ENCODE measurements at places on chromosomes 2 and 18.

DNA sequence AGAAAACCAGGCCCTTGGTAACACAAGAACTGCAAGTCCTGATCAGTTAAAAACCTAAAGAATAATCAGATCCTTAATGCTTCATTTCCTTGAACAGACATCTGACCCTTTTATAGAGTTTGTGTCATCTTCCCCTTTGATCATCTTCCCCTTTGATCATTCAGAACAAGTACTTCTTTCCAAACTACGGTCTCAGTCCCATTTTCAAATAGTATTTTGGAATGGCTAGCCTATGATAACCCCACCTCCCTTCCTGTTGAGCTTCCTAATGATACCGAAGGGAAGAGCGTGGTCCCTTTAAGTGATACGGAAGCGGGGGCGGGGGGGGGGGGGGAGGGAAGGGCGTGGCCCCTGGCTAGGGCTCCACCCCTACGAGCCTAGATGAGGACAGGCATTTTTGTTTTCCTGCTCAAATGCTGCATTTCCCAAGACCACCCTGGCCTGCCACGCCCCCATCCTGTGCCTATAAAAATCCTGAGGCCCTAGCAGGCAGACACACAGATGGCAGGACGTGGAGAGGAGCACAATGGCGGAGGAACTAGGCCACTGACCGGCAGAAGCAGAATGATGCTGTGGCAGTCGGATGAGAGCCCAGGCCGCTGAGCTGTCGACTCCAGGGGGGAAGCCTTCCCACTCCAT lies 24.1 kb upstream of the CHRNA1 start:
- DNase-seq, result no peak

- DNase-seq, result no peak
These were observed 5.8 kb upstream of the PROM2 start for GRCh38 chr2:95268211-95269035.

GRCh38 chr2:30978854-30979253 lies 159.4 kb downstream of the GALNT14 start:
- no peak for DNase-seq

DNA sequence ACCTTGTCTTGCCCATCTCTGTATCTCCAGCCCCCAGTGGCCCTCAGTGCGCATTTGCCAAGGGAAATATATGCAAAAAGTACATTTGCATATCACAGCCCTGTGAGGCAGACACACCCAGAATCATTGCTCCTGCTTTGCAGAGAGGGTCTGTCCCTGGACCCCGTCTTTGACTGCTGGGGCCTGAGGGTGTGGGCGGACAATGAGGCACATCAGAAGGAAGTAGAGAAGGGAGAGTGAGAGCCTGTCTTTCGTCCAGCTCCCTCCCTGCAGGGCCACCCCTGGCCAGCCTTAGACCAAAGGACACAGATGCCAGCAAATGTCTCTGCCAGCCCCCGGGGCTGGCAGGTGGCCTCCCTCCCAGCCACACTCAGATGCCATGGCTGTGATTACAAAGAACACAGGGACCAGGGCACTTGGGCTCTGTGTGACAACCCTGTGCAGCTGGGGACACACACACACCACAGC lies 516.2 kb upstream of the MYT1L start:
- no peak for DNase-seq

DNA sequence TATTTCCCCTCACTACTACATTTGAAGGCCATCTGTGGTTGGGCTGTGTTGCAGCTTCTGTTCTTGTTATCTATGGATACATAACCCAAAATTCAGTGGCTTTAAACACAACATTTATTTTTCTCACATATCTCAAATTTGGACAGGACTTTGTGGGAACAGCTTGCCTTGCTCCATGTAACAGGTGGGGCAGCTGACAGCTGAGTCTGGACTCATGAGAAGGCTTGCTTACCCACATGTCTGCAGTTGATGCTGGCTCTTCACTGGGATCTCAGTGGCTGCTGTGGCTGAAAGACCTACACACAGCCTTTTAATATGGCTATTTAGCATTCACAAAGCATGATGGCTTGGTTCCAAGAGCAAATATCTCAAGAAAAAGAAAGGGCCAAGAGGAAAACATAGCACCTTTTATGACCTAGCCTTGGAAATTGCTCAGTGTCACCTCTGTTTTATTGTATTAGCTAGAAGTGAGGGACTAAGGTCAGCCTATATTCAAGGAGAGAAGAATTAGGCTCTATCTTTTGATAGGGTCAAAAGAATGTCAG lies 296.8 kb upstream of the ZNF521 start:
- DNase-seq, result no peak

DNA sequence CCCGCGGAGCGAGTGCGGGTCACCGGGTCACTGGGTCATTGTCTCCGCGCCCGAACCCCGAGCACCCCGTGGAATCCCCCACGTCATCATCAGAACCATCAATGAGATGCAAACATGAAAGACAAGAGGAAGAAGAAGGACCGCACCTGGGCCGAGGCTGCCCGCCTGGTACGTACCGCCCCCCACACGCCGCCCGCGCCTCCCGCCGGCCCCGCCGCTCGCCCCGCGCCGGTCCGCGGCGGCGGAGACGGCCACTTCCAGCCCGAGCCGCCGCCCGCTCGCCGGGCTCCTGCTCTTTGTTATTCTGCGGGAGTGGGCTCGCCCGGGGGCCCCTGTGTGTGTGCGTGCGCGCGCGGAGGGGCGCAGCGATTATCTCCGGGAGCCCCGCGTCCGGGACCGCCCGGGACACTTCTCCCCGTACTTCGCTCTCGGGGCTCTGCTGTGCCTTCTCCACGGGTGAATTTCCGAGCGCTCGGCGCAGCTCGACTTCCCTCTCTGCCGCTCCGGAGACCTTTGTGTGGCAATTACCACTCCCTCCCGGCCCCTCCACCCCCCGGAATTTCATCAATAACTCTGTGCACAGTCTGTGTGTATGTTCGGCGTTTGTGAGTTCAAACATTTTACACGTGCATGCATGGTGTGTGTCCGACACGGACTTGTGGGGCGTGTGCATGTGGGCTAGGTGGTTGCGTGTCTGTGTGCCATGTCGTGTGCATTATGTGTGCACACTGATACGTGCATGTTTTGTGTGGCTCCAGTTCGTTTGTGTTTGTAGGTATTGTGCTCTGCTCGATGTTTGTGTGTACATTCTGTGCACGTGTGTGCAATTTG lies 714 bp downstream of the ASXL3 start:
- DNase-seq, result no peak

DNA sequence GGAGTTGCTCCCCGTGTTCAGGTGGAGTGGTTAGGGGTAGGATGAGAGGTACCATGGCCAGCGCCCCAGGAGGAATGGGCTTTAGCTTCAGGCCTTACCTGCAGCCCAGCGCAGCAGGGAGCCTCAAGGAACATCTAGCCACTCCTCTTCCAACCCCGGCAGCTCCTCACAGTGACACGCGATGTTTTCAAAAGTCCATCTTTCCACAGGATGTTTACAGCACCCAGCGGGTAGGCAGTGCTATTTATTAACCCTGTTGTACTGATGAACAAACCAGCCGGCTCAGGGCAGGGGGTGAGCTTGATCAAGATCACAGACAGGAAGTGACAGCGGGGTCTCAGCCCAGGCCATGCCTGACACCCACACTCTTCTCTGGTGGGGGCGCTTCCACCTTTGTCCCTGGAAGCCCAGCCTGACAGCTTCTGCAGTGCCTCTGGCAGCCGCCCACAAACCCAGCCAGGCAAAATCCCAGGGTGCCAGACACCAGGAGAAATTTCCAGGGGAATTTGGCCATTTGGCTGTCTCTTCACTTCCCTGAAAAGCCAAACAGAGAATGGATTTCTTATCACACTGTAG lies 18.4 kb upstream of the PRLH start:
- no peak for DNase-seq

DNA sequence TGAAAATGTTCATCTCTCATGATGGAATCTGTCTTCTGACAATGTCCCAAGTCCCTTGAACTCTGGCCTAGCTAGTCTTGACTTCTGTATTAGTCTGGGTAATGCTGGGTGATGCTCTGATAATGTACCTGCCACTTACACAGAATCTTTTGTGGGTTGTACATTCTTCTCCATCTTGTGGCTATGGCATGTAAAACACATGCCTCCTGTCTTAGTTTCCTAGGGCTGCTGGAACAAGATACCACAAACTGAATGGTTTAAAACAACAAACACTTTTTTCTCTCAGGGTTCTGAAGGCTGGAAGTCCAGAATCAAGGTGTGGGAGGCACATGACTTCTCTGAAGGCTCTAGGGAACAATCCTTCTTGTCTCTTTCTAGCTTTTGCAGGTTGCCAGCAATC lies 57.1 kb downstream of the RAPGEF4 start:
- DNase-seq, result no peak

DNA sequence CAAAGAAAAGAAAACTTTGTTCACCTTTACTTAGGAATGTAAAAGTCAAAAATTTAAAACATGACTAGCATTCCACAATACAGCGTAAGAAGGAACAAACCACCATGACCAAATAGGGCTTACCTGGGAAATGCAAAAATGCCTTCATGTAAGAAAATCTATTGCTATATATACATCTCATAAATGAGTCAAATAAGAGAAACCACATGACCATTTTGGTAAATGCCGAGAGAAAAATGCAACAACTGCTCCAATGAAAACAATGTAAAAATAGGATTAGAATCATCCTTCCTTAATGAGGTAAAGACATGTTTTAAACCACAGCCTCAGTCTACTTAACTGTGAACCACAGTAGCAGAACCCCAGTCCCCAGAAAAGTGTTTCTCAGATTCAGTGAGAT lies 49.4 kb downstream of the TGOLN2 start:
- DNase-seq, result no peak

DNA sequence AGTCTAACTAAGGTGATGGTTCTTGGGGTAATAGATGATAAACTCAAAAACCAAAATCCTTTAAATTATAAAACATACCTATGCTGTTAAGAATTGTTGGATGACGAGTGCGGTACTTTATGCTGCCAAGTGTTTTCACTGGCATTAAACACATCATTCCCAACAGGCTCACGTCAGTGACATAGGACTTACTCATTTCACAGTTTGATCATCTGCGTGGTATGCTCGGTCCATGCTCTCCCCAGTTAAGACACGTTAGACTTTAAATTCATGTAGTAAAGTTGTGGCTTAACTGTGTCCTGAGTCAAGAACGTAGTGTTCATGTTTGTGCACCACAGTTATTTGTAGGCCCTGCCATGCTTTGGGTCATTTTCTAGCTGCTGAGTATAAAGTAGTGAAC lies 125.6 kb upstream of the MYT1L start:
- no peak for DNase-seq

DNA sequence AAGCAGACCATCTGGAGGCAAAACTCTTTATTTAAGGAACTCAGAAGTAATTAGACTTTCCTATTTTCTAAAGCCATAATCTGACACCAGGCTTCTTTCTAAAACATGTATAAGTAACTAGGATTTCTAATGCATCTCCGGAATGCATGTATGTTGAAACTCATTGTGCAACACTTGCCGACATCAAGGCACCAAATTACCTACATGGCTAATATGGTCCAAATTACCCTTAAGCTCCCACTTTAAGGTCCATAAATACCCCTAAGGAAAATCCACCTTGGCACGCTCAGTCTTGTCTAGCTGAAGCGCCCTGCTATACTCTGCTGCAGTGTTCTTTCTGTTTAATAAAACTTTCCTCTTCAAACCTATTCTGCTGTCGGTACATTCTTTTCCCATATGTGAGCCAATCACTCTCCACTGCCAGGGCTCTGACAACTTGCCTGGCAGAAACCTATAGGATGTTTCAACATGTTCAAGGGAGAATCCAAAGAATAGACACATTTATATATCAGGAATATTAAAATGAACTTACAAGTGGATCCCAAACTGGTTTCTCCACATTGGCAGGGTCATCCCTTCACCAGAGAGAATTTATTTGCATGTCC lies 171.9 kb downstream of the GALNT1 start:
- DNase-seq, result no peak

DNA sequence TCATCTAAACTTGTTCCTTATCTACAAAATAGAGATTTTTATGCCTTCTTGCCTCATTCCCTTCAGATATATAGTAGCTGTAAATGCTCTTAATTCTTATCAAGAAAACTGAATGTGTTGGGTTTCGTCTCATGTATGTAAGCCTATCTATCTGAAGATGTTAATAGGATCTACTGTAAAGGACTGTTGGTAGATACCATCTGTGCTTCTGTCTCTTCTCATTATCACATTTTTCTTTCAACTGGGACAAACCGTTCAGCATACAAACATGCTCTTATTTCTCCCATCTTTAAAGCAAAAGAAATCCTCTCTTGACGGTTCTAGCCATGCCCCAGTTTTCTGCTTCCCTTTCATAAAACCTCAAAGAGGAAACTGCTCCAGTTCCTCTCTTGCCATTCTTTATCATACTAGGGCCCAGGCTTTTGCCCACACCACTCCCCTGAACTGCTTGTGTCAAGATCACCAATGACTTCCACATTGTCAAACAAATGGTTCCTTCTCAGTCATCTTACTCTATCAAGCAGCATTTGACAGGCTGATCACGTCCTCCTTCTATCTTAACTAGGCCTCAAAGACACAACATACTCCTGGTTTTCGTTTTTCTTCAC lies 88.7 kb downstream of the ARHGEF33 start:
- DNase-seq, result no peak

- no peak for DNase-seq
These were observed 222.6 kb upstream of the SPRED2 start for GRCh38 chr2:65655000-65655399.

DNA sequence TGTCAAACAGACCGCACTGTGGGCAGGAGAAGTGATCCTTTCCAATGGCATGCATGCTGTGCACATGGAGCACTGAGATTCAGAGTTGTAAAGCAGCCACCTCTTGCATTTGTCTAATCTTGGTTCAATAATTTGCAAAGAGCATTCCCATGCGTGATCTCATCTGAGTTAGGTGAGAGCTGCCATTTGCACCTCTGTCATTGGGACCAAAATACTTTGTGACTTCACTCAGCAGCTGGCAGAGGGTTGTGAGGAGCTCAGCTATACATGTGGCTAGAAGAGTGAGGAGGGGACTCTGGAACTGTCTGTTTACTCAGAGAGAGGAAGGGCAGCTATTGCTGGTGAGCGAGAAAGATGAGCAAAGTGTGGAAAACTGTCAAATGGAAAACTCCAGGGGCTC lies 265.1 kb upstream of the TNP1 start:
- DNase-seq, result no peak
